ENCODE measurements at places on chromosomes 6 and 20.
A peak's percentile ranks its signal among the peaks of the same experiment; 100 is the strongest.

- H3K4me1 ChIP-seq = no peaks in the 10 kb centered on the region
- DNase-seq = no peak
- no peaks in the 10 kb centered on the region for H3K27me3 ChIP-seq
- peak overlapping the region; percentile 29 for H3K27ac ChIP-seq
Measured at GRCh38 chr6:167731731-167732422, 94.8 kb upstream of the AFDN start.

GRCh38 chr6:107711412-107712236 lies 112.5 kb downstream of the SCML4 start:
- no peaks in the 10 kb centered on the region for H3K4me1 ChIP-seq
- H3K27ac ChIP-seq = no peak overlapping the region
- H3K27me3 ChIP-seq = no peaks in the 10 kb centered on the region
- DNase-seq = no peak
- H3K4me3 ChIP-seq = no peak overlapping the region

DNA sequence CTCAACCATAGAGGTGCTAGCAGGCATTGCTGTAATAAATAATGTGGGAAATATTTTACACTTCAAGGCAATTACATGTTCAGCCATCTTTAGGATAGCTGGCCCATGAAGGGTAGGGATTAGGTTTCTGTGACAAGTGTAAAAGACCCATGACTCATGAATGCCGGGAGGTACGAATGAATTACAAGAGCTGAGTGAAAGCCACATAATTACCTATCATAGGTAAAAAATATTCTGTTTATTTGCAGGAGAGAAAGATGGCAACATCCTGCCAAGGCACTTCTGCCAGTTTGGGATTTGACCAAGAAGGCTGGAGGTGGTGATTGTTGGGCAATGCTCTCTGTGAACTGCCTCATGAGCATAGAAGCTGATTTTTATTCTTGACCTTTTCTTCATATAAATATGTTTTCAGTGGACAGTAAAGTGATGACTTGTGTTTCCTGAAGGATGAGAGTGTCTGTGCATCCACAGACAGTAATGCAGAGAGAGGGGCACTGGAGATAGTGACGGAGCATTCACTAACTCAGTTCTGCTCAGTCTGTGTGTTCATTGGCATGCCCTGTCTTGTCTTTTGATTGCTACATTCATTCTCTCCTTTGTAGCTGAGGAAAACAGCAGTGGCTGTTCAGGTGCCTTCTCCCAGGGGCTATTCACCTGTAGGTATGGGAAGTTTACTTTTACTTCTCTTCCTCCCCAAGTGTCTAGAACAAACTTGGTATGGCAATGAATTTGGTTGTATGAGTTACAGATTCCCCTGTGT lies 481.1 kb downstream of the TFAP2B start:
- no peak for DNase-seq
- H3K27me3 ChIP-seq = no peaks in the 10 kb centered on the region
- no peak overlapping the region for H3K4me3 ChIP-seq

DNA sequence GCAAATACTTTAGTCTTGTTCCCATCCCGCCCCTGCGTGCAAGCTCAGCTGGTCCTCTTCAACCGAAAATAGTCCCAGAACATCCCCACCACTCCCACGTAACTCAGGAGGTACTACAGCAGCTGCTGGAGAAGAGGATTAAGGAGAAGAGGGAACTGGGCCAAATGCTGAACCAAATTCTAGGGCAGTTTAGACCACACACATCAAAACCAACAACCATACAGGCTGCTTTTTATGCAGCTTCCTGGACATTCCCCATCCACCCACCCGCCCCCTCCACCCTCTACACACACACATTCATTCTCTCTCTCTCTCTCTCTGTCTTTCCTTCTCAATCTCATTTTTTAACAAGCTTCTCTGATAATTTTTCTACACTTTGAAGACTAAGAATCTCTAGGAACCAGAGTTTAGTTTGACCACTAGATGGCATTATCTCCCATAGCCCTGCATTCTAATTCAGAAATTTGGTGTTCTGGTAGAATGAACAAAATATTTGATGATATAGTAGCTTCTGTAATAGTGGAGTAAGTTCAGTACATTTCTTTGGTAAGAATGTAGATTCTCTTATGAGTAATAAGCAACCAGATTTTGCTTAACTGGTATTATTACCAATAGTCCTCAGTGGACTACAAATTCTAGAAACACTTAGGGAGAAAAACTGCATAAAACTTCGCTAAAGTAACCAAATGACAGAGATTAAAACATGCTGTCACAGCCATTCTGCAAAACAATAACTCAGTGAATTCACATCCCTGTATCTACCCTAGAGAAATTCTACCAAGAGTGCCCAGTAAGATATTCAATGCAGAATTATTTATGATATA lies 52.1 kb upstream of the BEND6 start:
- no peak for DNase-seq
- H3K27ac ChIP-seq = no peak overlapping the region
- no peaks in the 10 kb centered on the region for H3K4me1 ChIP-seq

DNA sequence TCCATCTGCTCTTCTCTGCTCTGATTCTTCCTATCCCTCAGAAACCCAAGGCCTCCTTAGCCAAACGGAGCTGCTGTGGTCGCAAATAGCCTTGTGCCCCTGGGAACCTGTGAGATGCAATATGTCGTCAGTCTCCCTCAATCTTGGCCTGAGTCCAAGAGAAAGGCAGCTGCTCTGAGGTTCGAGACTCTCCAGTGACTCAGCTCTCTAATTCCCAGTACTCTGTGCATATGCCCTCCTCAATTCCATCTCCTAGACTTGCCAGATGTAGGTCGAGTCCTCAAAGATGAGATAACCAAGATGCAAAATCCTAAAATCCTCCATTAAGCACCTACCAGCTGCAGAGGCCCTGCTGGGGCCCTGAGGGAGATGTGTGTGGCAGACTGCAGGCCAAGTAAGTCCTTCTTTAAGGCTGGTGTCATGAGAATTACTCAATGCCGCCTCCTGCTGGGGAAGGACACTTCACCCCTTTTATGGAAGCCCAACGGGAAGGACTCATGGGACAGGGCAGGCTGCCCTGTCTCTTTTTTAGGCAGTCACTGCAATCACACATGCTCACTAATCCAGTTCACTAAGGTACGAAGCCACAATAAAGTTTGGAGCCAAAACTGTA lies 28.5 kb downstream of the C6orf15 start:
- H3K4me3 ChIP-seq = no peak overlapping the region
- no peaks in the 10 kb centered on the region for H3K36me3 ChIP-seq
- no peak overlapping the region for H3K27ac ChIP-seq
- no peaks in the 10 kb centered on the region for H3K27me3 ChIP-seq
- no peak for DNase-seq

- DNase-seq = peak; percentile 79
- H3K4me1 ChIP-seq = no peaks in the 10 kb centered on the region
- H3K27ac ChIP-seq = peak overlapping the region; percentile 100
Measured at GRCh38 chr6:142944124-142945048, 590 bp downstream of the HIVEP2 start.

DNA sequence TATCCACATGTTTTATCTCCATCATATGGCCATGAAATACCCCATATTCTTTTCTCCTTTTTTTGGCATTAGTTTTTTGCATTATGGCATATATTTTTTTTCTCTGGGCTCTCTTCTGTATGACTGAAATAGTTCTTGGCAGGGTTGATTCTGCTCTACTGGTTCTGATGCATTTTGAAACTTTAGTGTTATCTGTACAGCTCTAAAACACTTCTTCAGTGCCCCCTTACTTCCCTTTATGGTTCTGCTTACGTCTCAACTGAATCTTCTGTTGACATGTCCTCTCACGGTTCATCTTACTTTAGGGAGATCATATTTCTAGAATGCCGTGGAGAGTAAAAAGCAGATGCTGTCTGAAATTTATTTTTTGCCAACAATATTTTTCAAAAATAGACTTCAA lies 23.2 kb upstream of the TXNDC5 start:
- H3K27me3 ChIP-seq = no peaks in the 10 kb centered on the region
- H3K27ac ChIP-seq = no peak overlapping the region
- H3K4me1 ChIP-seq = no peaks in the 10 kb centered on the region
- no peak for DNase-seq
- no peaks in the 10 kb centered on the region for H3K36me3 ChIP-seq
- H3K4me3 ChIP-seq = no peak overlapping the region

DNA sequence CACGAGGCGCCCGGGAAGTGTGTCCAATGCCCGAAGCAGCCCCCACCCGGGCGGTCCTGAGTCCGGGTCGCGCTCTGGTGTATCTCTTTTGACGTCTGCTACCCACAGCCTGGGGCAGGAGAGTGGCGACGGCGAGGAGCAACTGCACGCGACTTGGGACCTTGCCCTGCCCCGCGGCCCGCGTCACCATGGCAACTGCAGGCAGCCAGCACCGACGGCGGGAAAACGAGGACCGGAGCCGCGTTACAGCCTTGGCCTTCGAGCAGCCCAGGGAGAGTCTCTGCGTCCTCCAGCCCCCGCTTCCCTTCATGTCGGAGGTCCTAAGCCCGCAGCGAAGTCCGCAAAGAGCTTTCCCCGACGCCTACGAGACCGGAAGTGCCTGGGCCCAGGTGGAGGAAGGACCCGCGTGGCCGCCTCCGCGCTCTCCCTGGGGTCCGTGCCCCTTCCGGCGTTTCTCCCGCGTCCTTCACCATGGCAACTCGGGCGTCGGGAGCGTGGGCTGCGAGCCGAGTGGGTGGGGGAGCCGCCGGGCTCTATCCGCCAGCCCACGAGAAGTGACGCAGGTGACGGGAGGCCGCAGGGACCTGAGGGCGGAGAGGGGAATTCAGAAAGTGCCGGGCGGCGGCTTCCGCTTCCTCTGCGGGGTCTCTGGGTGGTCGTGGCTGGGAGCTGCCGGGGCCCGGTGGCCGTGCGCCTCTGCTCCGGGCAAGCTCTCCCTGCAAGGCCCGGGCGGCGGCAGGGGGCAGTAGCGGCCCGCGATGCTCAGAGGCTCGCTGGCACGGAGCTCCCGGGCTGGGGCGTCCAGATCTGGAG lies 88.6 kb upstream of the TGM3 start:
- H3K27me3 ChIP-seq = no peaks in the 10 kb centered on the region
- H3K4me1 ChIP-seq = no peaks in the 10 kb centered on the region
- peak overlapping the region; percentile 91 for H3K4me3 ChIP-seq
- no peak overlapping the region for H3K27ac ChIP-seq
- no peaks in the 10 kb centered on the region for H3K36me3 ChIP-seq
- DNase-seq = peak; percentile 61

- no peak overlapping the region for H3K4me3 ChIP-seq
- DNase-seq = no peak
- H3K4me1 ChIP-seq = no peaks in the 10 kb centered on the region
- no peaks in the 10 kb centered on the region for H3K27me3 ChIP-seq
- no peak overlapping the region for H3K27ac ChIP-seq
Measured at GRCh38 chr6:107185391-107185970, 70.2 kb upstream of the BEND3 start.

DNA sequence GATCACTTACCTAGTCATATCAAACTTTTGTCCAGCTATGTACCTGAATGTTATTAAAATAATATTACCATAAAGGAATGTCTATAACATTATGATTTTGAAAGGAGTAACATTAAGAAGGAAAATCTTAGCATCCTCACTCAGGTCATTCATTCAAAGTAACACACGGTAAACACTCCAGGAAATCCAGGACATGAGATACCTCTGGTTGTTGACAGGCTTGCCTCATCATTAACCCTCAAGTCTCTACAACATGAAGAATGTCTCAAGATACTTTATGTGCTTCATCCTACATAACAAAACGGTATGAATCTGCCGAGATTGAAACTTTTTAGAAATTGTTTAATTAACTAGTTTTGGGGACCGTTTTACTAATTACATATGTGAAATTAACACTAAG lies 690 bp upstream of the FILIP1 start:
- H3K4me3 ChIP-seq = no peak overlapping the region
- H3K4me1 ChIP-seq = no peaks in the 10 kb centered on the region
- H3K36me3 ChIP-seq = no peaks in the 10 kb centered on the region
- no peaks in the 10 kb centered on the region for H3K27me3 ChIP-seq

- H3K27ac ChIP-seq = peak overlapping the region; percentile 14
- no peaks in the 10 kb centered on the region for H3K36me3 ChIP-seq
- H3K4me3 ChIP-seq = peak overlapping the region; percentile 64
- DNase-seq = peak; percentile 49
- no peaks in the 10 kb centered on the region for H3K27me3 ChIP-seq
Measured at GRCh38 chr6:68635706-68636513, 828 bp downstream of the ADGRB3 start.

DNA sequence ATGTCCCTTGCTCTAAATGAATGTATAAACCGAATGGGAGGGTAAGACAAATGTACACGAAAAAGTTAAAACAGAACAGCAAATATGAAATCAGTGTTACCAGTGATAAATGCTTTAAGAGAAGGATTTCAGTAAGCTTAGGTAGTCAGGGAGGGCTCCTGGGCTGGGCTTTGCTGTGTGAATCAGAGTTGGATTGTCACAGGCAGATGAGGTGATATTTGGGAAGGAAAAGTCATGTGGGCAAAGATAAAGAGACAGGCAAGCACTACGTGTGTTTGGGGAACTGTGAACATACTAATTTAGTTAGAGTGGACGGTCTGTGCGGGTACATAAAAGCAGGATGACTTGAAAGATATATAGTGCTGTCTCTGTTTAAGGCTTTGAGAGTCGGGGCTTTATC lies 114.8 kb downstream of the CRYBG1 start:
- no peak for DNase-seq
- no peaks in the 10 kb centered on the region for H3K4me1 ChIP-seq
- no peaks in the 10 kb centered on the region for H3K27me3 ChIP-seq
- no peak overlapping the region for H3K4me3 ChIP-seq

DNA sequence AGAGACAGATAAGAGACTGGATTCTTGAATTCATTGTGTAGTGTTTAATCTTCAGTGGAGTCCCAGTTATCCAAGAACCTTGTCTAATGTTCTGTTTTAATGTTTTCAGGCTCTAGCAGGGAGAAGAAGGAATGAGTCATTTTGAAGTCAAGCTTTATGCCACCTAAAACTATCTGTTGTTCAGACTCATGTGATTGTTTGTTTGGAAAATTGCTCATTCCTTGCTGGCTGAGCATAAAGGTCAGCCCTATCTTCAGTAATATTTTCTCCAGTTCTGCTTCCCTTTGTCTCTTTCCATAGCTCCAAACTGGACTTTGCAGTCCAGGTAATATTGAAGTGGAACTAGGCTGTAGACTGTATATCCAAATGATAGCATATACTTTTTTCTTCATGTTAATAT lies 34.2 kb downstream of the CLVS2 start:
- no peak overlapping the region for H3K4me3 ChIP-seq
- no peak for DNase-seq
- H3K27ac ChIP-seq = no peak overlapping the region

DNA sequence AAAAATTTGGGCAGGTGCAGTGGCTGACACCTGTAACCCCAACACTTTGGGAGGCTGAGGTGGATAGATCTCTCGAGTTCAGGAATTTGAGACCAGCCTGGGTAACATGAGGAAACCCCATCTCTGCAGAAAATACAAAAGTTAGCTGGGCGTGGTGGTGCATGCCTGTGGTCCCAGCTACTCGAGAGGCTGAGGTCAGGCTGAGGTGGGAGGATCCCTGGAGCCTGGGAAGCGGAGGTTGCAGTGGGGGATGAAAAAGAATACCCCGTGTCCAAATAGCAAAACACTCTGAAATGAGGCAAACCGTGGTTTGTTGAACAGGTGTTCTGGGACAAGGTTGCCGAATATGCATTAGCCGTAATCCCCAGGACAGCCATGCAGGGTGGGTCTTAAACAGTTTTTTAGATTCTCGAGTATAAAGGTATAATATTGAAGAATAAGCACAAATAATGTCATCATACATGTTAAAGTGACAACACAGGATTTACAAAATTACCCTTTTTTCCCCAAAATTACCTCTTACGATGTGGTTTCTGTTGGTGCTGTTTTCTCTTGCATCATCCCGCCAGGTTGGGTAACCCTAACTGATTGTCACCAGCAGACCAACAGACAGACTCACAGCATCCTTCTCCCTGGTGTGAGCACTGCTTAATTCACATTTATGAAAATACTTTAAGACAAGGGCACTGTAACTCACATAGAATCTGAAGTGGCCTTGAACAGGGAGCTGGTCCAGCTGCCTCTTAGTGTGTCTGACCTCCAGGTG lies 9.1 kb downstream of the DNAJC5 start:
- H3K4me1 ChIP-seq = no peaks in the 10 kb centered on the region
- DNase-seq = no peak
- H3K27ac ChIP-seq = no peak overlapping the region
- no peak overlapping the region for H3K4me3 ChIP-seq
- H3K36me3 ChIP-seq = no peaks in the 10 kb centered on the region
